ENCODE measurements at places on chromosomes 6 and 20.

DNA sequence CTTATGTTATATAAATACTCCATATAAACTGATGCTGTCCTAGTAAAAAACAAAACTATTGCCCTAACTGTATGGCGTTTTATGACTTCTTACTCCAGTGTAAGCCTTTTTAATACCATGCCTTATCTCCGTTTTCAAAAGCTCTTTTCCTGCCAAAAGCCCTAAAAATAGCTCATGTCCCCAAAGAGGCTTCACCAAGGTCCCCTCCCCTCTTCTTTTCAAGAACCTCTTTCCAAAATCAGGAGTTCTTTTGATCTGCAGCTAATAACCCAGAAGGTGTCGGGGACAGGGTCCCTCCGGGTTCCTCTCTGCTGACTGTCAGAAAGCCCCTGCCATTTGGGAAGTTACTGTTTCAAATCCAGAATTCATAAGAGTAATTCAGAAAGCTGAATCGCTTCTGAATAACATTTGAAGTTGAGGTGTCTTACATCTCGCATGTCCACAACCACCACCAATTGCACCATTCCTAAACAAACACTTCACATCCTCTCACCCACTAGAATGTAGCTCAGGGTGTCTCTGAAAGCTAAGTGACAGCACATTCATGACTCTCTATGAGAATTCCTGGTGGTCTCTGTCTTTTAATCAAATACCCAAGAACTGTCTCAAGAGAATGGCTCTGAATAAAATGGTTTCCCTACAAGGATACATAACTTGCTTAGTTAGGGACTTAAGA lies 13.3 kb downstream of the TASP1 start:
- no peak for DNase-seq

DNA sequence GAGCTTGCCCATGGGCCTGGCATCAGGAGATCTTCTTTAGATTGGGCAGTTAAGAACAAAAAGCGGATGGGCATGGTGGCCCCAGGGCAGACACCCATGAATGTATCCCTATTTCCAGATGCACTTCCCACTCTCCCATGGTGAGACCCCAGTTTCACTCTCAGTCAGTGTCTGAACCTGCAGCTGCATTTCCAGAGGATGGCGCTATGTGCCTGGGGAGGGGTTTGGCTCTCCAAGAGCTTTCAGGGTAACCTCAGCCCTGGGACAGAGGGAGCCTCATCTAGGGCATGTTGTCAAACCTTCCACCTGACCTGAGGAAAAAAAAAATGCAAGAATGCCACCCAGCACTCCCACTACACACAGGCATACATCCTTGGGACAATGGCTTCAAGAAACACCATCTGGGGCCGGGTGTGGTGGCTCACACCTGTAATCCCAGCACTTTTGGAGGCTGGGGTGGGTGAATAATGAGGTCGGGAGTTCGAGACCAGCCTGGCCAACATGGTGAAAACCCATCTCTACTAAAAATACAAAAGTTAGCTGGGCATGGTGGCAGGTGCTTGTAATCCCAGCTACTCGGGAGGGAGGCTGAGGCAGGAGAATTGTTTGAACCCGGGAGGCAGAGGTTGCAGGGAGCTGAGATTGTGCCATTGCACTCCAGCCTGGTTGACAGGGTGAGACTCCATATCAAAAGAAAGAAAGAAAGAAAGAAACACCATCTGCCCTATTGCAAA lies 1.9 kb downstream of the CST9L start:
- no peak for DNase-seq

GRCh38 chr6:39389484-39389767 lies 66.9 kb upstream of the KCNK16 start:
- no peak for DNase-seq

GRCh38 chr20:19074356-19074755 lies 138.1 kb upstream of the SLC24A3 start:
- no peak for DNase-seq

DNA sequence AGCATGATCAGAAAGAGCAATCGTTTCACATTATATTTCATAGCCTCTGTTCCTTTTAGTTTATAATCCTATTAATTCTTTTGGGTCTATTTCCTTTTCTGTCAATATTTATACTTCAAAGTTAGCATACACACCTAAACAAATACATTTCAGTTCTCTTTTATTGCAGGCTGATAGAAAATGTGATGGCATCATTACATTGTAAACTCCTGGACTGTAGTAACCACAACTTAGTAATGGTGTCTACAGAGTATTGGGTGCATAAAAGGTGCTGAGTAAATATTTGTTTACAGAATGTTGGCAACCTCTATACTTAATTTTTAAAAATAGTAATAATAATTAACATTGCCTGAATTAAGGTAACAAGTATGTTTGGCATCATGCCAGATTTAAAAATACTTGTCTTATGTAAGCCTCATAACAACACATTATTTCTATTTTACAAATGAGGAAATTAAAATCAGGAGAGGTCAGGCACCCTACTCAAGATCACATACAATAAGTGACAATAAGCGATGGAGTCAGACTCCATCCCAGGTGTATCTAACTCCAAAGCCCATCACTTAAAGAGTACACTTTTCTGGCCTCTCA lies 195.0 kb downstream of the UBE3D start:
- DNase-seq, result no peak

DNA sequence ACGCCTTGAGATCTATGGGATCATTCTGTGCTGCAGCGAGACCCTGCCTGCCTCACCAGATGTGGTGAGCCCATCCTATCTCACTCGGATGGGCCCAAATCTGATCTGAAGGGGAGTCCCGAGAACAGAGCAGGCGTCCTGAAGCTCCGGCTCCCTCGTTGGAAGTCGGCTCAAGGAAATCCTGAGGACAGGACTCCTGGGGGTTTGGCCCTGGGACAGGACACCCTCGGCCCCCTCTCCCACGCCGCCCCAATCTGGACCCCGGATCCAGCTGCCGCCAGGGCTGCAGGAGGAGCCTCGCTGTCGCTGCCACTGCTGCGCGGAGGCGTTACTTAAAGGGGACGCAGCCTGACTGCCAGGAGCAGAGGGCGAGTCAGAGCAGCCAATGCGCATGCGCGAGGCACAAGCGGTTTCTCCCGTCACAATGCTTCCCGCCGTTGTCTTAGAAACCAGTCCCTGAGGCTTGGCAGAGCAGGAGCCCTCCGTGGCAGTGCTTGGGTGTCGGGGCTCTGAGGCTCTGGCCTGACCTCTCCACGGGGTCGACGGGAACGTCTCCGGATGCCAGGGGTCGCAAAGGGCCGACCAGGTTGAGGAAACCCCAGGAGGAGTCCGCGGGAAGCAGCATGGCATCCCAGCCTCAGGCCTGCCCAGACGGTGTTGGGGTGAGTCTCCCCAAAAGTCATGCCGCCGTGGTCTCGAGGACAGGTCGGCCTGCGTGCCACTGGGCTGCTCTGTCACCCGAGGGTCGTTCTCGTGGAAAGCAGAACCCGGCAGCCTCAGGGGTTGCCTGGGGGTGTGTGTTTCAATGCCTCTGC lies 1567.8 kb upstream of the DEFB115 start:
- DNase-seq, result no peak

DNA sequence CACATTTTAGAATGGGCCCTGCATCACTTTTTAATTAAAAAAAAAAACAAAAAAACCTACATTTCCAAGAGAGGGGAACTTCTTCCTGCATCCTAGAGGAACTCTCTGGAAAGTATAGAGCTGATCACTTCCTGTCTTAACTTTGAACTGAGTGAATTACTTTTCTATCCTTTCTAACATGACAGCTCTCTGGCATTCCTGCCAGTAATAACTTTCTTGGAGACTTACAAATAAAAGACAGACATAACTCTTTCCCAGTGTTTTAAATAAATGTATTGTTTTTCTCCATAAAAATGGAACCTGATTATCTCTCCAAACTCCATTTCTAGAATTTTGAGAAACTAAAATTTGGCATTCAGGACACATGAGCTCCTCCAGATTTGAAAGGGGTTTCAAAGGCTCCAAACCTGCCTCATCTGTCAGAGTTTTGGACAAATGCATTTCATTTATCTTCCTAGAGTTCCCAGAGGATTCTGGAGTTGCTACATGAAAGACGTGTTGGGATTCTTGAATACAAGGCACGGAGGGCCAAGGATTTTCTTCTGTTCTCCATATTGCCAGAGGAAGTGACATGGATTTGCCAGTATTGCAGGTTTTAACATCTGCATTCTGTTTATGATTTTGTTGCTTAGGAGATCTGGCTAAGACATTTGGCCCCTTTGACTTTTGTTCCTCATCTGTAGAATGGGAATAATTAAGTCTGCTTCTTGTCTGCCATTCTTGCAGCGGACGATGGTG lies 2.0 kb upstream of the SMOC2 start:
- DNase-seq, result no peak

GRCh38 chr6:148349466-148349865 lies 6.8 kb downstream of the SASH1 start:
- DNase-seq, result no peak
